Thyroid gland (tissue), 4 donors: ENCODE measurements at places on chromosomes 11 and 22. TPM values are rescaled to one million over a fixed set of nuclear protein-coding genes. Genes with fewer than 3 reads are reported as not detected.

OR8G5 gene
- total RNA-seq = not detected

TYMP gene
- 61.0 TPM for total RNA-seq

DNA sequence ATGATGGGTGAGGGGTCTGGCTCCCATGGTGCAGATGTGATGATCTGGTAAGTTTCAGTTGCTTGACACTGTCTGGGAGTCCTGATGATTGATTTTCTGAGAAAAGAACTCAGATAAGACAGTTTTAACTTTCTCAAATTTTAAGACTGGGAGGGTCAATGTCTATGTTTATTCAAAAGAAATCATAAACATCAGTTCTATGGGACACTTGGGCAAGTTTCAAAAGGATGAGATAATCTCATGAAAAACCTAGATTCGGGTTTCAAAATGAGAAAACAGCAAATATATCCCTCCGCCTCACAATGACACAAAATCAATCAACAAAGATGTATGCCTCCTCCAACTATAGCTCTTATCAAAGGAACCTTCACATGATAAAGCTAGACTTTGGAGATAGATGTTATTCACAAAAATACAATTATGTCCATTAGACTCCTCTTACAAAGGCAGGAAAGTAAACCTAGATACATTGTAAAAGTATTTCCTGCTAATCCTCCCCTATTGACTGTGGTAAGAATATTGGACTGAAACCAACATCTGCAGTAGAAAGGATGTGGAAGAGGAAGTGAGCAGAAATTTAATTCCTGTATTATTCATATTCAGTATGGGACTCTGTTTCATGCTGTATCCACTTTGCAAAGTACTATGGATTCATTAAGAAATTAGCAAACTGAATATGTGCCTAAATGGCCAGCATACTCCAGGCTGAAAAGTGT lies 21.6 kb downstream of the SVIP start:
- no peak for DNase-seq

DNA sequence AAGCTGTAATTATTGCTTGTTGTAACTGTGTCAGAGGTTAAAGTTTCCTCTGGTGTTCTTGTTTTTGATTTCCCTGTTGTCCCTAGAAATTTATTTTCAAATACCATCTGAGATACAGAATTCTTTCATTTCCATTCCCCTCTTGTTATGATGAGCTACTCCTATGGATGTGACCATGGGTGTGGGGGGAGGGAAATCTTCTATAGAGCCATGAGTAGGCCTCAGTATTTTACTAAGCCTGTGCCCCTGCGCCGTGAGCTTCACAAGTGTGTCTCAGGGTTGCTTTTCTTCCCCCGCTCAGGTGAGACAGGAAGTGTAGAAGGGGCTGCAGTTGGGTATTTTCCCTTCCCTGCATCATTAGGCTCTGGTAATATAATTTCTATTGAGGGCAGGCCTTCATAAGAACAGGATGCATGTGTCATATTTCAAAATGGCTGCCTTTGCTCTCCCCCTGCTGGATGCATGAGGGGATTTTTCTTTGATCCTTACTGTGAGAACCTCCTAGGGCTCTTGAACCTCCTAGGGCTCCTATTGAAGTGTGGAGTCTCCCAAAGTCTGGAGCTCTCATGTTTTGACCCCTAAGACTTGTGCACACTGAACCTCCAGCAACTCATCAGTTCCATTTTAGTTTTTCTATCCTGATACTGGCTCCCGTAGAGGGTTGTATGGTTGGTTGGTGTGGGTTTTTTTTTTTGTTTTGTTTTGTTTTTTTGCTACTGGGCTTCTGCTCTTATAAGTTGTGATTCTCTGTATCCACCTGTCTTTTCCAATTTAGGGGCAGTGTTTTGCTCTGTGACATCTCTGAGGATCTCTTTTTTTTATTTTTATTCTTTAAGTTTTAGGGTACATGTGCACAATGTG lies 658.2 kb downstream of the NTM start:
- DNase-seq = no peak

GRCh38 chr11:67253872-67254624 lies 12.2 kb upstream of the GRK2 start:
- no peak for DNase-seq
